ENCODE measurements at places on chromosomes 4 and X. TPM values are rescaled to one million over a fixed set of nuclear protein-coding genes. Genes with fewer than 3 reads are reported as not detected.

GRCh38 chr4:37594099-37594498, 92.1 kb downstream of the RELL1 start:
- no peak for DNase-seq

GRCh38 chr4:163755013-163755412, 260.5 kb downstream of the TMA16 start:
- no peak for DNase-seq

DNA sequence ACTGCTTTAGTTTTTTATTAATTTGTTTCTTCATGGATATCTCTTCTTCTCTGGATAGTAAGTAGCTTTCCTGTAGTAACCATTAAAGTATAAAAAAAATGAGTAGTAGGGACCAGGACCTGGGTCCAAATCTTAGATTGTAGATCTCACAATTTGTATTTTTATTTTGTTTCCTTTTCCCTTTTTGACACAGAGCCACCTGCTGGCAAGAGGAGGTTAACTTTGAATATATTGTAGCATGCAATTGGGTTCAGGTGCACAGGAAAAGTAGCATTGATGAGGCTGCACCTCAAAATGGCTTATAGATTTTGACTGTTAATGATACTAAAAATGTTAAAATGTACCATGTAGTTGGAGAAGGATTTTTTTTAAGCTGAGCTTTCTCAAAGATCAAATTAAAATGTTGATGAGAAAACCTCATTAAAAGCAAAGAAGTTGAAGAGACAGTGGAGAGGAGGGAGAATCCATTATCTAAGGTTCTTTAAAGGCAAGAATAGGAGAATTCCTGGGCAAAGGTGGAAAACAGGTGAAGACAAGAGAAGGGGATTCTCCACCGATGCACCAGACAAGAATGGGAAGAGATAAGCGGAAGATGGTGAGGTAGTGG, 48.3 kb upstream of the HPGDS start:
- DNase-seq, result no peak

- DNase-seq, result peak; percentile 62
These were observed 478.4 kb downstream of the BCOR start for GRCh38 chrX:39619182-39620009.

TMEM129 gene
- 20.6 TPM for total RNA-seq

MAGEC3 gene
- total RNA-seq, result not detected

- no peak for DNase-seq
These were observed 4.1 kb upstream of the NR0B1 start for GRCh38 chrX:30313322-30313721.

MAGEA10 gene
- not detected for total RNA-seq

DNA sequence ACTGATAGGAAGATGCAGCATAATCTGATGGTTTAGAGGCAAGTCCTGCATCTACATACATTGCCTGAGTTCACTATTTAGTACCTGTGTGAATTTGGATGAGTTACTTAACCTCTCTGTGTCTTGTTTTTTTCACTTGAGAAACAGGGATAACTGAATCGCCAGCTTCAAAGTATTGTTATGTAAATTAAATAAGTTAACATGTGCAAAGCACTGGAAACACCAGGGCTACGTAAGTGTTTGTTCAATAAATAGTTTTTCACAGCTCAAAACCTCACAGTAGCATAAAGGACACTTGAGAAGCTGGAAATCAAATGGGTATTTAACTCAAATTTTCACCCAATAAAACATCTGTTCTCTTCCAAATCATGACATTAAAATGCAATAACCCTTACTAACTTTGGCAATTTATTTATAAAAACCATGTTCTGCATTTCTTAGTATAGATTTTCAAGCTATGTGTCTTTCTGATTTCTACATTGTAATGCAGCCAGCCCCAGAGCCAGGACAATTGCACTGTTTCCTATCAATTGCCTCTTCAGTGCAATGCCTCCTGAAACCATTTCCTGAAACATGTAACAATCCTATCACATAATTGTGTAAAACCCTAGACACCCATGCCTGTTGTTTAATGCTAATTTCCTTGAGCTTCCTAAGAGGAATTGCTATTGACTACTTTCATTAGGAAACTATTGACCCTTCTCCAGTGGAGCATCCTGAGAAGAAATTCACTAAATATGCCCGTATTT, 177.1 kb downstream of the UNC5C start:
- DNase-seq, result no peak

DNA sequence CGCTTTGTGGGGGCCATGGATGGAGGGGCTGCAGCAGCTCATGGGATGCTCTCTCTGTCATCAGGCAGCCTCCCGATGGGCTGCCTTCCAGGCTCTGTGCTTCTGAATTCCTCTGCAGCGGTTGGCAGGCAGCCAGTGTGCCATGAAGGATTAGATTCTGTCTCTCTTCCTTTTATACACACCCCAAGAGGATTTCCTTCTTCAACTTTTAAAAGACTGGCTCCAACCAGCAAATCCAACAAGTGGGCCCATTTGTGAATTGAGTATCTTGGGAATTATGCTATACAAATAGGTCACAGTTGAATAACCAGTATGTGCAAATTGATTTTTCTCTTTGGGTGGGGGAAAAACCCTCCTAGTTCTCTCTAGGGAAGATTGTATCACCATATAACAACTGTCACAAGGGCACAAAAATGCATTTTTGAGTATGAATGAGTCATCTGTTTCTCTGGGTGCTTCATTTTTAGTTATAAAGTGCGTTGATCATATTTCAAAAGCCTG, 96.8 kb upstream of the FAT1 start:
- peak; percentile 49 for DNase-seq

GRCh38 chr4:25638221-25638601, 17.4 kb upstream of the SLC34A2 start:
- no peak for DNase-seq

- DNase-seq, result no peak
These were observed 68.5 kb downstream of the UBA6 start for GRCh38 chr4:67632492-67632891.

SLC49A3 gene
- total RNA-seq, result not detected

DNA sequence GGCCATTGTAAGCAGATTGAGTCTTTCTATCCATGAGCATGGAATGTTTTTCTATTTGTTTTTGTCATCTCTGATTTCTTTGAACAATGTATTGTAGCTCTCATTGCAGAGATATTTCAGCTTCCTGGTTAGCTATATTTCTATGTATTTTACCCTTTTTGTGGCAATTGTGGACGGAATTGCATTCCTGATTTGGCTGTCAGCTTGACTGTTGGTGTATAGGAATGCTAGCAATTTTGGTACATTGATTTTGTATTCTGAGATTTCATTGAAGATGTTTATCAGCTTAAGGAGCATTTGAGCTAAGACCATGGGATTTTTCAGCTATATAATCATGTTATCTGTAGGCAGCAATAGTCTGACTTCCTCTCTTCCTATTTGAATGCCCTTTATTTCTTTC, 154.6 kb downstream of the GUCY2F start:
- no peak for DNase-seq

FAM241A gene
- 1.8 TPM for total RNA-seq

DNA sequence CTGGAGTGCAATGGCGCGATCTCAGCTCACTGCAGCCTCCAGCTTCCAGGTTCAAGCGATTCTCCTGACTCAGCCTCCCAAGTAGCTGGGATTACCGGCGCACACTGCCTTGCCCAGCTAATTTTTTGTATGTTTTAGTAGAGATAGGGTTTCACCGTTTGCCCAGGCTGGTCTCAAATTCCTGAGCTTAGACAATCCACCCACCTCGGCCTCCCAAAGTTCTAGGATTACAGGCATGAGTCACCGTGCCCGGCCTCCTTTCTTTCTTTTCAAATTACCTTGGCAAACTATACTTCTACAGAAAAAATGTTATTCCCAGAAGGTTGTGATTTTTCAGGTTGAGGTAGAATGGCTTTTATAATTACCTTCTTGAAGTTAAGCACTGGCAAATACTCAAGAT, 321.9 kb upstream of the PRPS2 start:
- peak; percentile 2 for DNase-seq

DNA sequence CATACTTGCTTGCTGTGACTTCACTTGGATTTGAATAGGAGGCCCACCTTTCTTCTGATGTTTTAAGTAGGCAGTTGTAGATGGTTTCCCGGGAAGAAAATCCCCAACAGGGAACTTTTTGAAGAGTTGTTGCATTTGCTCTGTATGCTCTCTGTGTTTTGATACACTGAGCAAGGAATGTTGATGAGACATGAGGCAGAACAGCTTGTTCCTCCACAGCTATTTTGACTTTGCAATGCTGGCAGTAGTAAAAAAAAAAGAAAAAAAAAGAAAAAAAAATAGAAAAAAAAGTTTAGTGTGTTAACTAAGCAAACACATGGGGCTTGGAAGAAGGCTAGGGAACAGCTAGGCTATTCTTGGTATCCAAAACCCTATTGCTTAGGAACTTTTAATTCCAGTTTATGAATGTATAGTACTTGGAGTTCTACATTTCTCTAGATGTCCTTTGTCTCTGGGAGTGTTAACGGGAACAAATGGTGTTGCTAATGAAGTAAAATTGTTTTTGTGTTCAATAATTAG, 23.4 kb upstream of the PAQR3 start:
- no peak for DNase-seq

- DNase-seq, result peak; percentile 26
These were observed 2.7 kb downstream of the CPLX1 start for GRCh38 chr4:823176-823760.

DNA sequence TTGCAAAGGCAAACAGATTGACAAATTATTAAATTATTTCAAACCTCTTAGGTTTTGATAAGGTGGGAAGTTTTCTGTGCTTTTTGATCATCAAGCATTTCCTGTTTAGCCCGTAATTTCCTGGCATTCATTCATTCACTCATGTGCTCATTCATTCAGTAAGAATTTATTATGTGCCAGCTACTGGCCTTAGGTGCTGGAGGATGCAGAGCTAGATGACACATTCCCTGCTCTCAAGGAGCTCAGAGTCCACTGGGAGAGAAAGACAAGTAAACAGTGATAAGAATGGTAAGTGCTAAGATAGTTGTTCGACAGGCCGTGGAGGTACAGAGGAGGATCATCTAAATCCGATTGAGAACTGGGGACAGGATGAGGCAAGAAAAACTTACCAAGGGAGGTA, 153.0 kb downstream of the DCTD start:
- DNase-seq, result peak; percentile 26

DNA sequence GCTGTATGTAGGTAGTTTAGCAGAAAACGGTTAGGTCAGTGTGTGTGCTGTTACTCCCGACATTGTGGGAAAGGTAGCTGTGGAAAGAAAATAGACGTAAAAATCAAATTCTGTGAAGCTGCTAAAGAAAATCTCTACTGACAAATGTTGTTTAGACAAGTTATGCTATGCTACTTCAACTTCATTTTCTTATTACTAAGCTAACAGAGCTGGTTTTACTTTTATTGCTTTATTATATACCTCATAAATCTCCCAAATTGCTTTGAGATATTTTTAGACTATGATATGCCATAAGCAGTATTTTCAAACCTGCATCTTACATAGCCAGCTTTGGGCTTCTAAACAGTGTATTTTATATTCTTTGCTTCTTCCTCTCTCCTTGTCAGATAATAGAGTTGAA, 108.2 kb upstream of the PACRGL start:
- DNase-seq, result no peak

DNA sequence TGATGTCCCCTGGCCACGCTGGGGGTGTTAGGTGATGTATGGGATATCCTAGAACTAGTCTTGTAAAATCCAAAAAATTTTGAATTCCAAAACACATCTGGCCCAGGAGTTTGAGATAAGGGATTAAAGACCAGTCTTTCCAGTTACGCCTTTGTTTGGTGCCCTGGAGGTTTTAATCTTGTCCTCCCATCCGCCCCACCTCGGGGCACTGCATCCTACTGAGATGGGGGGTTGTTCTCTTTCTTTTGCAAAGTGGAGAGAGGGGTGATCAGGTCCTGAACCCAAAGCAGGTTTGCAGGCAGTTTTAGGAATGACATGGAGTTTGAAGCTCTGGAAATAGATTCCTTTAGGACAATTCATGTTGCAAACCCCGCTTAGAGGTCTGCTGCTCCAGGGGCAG, 1.8 kb downstream of the SUV39H1 start:
- no peak for DNase-seq

GRCh38 chr4:136664988-136665387, 867.3 kb downstream of the PCDH18 start:
- DNase-seq, result no peak

DNA sequence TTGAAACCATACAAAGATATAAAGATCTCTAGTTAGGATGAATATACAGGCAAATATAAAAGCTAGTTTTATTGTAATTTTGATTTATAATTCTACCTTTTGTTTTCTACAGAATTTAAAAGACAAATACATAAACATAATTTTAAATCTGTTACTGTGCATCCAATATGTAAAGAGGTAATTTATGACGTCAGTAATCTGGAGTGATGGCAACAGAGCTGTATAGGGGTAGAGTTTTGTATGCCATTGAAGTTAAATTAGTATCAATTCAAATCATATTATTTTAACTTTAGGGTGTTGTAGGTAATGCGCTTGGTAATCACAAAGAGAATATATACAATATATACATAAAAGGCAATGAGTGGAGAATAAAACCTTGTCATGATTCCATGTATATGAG, 183.7 kb upstream of the ARHGAP24 start:
- DNase-seq, result no peak

DNA sequence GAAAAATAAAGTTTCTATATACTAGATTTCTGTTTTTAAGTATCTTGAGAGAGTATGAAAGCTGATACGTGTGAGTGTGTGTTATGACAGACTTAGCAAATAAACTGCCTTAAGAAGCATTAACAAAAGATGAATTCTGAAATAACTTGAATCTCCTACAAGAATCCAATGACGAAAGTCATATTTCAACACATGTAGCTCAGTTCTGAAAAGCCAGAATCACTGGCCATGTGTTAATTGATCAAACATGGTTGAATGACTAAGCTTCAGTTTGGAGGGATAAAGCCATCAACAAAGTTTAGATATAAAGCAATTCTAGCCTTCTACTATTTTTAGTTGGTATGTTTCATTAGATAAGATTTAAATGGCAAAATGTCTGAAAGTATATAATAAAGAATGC, 88.5 kb upstream of the ETNPPL start:
- DNase-seq, result no peak

GRCh38 chrX:152157042-152157441, 18.7 kb upstream of the MAGEA10 start:
- no peak for DNase-seq

FRAS1 gene
- total RNA-seq, result 1.9 TPM

TGIF2LX gene
- total RNA-seq, result 0.69 TPM

- DNase-seq, result no peak
These were observed 22.4 kb downstream of the FAT1 start for GRCh38 chr4:186701273-186701672.

IL13RA2 gene
- total RNA-seq, result 79.4 TPM

DNA sequence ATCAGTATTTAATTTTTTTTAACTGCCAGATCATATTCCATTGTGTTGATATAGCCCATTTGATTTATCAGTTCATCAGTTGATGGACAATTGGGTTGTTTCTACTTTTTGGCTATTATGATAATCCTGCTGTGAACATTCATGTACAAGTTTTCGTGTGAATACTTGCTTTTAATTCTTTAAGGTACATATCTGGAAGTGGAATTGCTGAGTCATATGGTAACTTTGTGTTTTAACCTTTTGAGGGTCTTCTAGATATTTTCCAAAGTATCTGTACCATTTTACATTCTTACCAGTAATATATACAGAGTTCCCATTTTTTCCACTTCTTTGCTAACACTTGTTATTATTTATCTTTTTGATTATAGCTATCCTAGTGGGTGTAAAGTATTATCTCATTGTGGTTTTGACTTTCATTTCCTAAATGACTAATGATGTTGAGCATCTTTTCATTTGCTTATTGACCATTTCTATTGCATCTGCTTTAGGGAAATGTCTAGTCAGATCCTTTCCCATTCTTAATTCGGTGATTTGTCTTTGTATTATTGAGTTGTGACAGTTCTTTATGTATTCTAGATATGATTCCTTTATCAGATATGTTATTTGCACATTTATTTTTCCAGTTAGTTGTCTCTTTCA, 75.2 kb upstream of the NUDT6 start:
- no peak for DNase-seq

CT45A2 gene
- 0.69 TPM for total RNA-seq

- DNase-seq, result no peak
These were observed 10.0 kb upstream of the ELF4 start for GRCh38 chrX:130120321-130120731.
